CD4-positive, alpha-beta T cell treated with Interleukin-17A for 4 hours (primary cell): ENCODE measurements at places on chromosomes 3 and 15.
A peak's percentile ranks its signal among the peaks of the same experiment; 100 is the strongest.

DNA sequence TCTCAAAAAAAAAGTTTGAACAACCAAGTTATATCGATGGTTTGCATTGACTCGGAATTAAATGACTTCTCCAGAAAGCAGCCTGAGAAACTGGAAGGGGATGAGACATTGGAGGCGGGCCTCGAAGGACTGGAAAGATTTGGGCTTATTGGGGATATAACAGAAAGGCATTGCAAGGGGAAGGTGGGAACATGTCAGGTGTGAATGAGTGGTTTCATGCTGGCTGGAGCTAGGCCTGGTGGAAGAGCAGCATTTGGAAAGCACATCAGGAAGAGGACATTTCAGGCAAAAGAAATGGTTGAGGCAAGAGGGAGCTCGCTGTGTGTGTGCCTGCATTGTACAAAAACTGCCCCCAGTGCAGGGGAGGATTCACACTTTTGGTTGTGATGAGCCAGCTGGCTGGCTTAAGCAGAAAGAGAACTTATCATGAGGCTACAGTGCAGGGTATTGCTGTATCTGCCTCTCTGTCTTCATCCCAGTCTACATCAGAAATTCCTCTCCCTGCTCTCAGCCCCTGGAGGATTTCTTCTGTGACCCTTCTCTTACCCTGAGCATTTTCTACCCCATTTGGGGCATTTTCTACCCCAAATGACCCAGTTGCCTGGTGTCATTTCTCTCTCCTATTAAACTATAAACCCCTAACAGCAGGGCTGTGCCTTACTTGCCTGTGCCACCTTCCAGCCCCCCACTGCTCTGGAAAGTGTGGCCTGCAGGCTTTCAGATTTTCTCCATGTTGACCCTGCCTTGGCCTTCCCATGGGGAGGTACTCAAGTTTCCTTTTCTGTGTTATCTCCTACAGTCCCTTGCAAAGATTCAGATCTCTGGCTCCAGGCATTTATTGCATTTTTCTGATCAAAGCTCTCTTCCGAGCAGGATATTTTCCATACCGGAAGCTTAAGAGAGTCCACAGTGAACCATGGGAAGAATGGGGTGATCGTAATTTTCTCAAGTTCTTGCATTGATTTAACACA is 64.4 kb upstream of the FLNB start:
- no peak for DNase-seq

GRCh38 chr3:67381667-67382272 is 272.6 kb downstream of the SUCLG2 start:
- DNase-seq: peak; percentile 32

- no peak for DNase-seq
Measured at GRCh38 chr3:110810356-110810755, 261.3 kb upstream of the NECTIN3 start.

- DNase-seq: no peak
Measured at GRCh38 chr3:38152609-38153008, 12.7 kb upstream of the OXSR1 start.

DNA sequence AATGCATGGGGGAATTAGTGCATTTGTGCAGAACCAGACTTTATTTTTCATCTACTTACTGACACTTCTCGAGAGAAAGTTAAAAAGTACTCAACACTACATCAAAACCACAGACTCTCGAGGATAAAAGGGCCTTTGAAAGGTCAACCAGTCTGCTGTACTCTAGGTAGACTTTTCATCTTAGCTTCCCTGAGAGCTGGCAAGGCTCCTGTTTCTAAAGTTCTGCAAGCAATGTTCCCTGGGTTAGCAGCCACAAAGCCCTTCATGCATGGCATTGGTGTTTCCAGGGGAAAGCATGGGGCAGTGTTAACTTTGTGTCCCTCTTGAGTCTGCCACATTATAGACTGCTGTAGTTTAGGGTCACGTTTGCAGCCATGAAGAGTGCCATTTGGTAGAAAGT is 106.4 kb upstream of the PFN2 start:
- no peak for DNase-seq

DNA sequence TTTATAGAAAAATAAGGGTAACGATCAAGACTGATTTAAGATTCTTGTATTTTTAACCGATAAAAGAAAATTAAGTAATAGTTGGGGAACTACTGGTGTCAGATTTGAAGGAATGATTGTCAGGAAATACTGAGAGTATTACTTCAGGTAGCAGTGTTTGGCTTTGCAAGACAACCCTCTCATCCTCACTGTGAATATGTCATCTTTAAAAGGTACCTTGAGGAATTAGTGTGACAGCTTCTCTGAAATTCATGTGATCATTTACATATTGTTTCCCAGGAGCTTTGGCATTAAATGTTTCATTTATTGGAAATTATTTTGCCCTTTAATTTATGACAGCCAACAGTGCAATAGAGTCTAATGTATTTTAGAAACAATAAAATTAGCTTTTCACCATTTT is 3.3 kb downstream of the CHL1 start:
- no peak for DNase-seq

DNA sequence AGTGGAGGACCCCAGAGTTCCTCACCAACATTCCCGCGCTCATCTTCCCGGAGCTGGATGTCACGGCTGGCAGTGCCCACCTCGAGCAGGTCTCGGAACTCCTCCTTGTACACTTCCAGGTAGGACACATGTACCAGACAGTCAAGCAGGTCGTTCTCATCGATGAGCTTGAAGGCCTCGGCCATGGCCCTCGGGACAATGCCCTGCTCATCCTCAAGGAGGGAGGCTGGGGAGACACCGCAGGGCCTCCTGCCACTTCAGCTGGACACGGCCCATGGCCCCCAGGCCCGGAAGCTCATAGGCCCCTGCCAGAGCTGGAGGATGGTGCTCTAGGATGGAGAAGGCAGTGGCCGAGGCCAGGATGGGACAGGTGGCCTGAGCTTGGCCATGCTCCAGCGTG is 5.6 kb downstream of the KIF7 start:
- no peak for DNase-seq

DNA sequence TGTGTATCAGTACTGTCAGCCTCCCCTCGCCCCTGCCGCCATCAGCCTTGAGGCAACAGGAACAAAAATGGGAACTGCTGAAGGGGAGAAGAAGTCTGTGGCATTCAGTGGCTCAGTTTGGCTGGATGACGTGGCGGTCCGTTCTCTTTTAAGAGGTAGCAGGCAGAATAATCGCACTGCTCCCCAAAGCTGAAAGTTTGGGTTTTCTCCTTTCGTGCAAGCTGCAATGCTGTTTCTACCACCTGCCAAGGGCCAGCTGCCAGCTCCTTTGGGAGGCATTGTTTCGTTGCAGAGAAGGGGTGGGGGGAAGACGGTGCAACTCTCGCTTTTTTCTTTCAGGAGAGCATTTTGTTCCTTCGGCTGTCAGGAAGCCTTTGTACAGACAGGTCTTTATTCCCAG is 369.6 kb upstream of the RORA start:
- no peak for DNase-seq

GRCh38 chr15:76711351-76711827 is 193.8 kb downstream of the SCAPER start:
- no peak for DNase-seq
